Liver (tissue), 10 donors: ENCODE measurements at places on chromosomes 3 and 15. TPM values are rescaled to one million over a fixed set of nuclear protein-coding genes. Genes with fewer than 3 reads are reported as not detected.

GRK7 gene
- not detected for total RNA-seq

SLCO2A1 gene
- total RNA-seq: 2.6 TPM

ABI3BP gene
- 1.9 TPM for total RNA-seq

CGNL1 gene
- total RNA-seq: 31.9 TPM

ARHGEF26 gene
- total RNA-seq: 1.4 TPM

CCDC14 gene
- total RNA-seq: 32.5 TPM

GPR62 gene
- not detected for total RNA-seq

GUCA1C gene
- total RNA-seq: not detected

THRB gene
- total RNA-seq: 23.9 TPM

NAALADL2 gene
- 4.6 TPM for total RNA-seq

TRIM42 gene
- not detected for total RNA-seq

FHIT gene
- total RNA-seq: 2.1 TPM

SPINK8 gene
- not detected for total RNA-seq

DNA sequence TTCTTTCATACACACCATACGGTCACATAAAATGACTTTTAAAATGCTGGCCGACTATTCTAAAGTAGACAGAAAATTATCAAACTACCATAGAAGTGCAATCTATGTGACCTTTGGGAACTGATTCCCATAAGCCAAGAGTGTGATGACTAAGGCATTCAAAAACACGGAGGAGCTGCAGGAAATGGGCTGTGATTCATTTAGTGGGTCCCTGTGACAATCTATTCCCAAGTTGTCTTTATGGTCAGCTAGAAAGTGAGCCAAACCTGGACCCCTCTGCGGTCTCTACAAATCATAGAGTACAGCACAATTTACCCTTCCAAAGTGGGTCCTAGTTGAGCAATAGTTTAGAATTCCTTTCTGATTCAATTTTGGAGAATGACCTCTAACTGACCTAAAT, 251.5 kb upstream of the CBLB start:
- H3K27me3 ChIP-seq: peaks cover 4% of the 10 kb centered on the region
- H3K36me3 ChIP-seq: no peaks in the 10 kb centered on the region
- DNase-seq: no peak
- no peak overlapping the region for H3K4me3 ChIP-seq

DNA sequence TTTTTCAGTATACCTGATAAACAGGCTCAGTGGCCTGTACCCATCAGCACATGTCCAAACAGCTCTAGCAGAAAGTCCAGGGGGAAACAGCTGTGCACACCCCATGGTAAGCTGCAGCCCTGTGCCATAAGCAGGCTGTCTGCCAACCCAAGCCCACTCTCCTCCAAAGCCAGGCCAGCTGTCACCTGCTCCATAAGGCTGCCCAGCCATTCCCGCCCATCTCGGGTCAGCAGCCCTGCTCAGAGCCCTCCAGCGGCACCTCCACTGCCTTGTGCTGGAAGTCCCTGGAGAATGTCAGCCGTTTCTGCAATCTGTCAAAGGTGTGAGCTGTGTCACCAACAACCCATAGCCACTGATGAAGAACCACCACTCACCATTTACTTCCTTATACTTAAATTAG, 82.0 kb downstream of the NTRK3 start:
- H3K27me3 ChIP-seq: no peaks in the 10 kb centered on the region
- H3K4me1 ChIP-seq: no peaks in the 10 kb centered on the region
- no peak for DNase-seq
- H3K4me3 ChIP-seq: no peak overlapping the region
- no peak overlapping the region for H3K27ac ChIP-seq

DNA sequence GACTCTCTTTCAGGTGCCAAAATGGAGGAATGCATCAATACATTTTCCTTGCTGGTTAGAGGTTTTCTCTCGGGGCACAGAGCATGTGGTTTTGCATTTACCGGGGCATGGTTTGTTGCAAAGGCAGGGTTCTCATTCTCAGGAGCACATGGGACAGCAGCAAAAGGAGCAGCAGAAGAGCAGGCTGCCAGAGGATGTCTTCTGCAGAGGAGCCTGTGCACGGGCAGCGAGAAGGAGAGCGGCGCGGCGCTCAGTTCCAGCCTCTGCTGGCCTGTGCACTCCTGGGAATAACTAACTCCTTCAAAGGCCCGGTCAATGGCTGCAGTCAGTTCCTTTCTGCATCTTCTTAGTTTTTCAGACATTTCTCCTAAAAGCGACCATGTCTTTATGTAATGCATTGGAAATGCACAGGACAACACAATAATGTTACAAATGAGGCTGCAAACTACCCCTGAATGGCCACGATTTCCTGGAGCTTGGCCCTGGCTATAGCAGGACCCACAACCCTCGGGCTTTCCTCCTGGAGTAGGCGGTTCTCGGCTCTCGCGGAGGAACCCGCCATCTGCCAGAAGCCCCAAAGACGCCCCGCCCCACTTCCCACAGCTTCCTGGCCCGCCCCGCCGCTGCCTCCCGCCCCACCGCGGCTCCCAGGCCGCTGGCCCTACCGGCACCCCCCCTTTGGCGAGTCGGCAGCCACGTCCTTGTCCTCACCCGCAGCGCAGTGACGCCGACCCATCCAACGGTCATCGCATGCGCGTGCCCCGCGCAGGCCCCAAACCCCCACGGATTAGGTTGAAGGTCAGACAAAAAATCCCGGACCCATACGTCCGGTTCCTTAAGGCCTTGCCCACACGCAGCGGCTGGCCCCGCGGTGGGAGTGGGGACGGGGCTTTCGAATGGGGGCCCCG, at the start of gene C3orf62:
Gene C3orf62 (minus strand): TSS at position 758 of the 908 bp plus-strand sequence. CDS start 360 bp downstream, at position 398.
- peak; percentile 85 for DNase-seq
- H3K27me3 ChIP-seq: no peaks in the 10 kb centered on the region
- peaks cover 8% of the 10 kb centered on the region for H3K4me1 ChIP-seq
- peaks cover 15% of the 10 kb centered on the region for H3K36me3 ChIP-seq

- DNase-seq: peak; percentile 31
- H3K27ac ChIP-seq: no peak overlapping the region
- no peak overlapping the region for H3K4me3 ChIP-seq
- H3K4me1 ChIP-seq: no peaks in the 10 kb centered on the region
- no peaks in the 10 kb centered on the region for H3K27me3 ChIP-seq
- H3K36me3 ChIP-seq: no peaks in the 10 kb centered on the region
Measured at GRCh38 chr15:31472636-31473384, 146.2 kb downstream of the KLF13 start.

DNA sequence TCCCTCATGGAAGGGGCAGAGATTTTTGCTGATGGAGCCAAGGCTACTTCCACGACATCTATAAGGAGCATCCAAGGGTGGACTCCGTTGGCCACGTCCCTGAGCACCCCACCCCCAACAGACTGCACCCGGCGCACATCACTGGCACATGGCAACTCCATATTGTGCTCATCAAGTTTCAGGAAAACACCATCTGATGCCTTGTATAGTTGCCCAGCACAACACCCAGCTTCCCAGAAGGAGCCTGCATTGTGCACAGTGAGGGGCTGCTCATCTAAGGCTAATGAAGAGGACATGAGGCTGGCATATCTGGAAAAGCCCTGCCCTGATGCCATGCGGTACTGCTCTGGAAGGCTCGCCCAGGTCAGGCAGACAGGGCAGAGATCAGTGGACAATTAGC, 15.0 kb upstream of the CACNA2D2 start:
- H3K27me3 ChIP-seq: no peaks in the 10 kb centered on the region
- no peaks in the 10 kb centered on the region for H3K4me1 ChIP-seq
- no peak overlapping the region for H3K27ac ChIP-seq
- no peaks in the 10 kb centered on the region for H3K36me3 ChIP-seq
- no peak overlapping the region for H3K4me3 ChIP-seq

DNA sequence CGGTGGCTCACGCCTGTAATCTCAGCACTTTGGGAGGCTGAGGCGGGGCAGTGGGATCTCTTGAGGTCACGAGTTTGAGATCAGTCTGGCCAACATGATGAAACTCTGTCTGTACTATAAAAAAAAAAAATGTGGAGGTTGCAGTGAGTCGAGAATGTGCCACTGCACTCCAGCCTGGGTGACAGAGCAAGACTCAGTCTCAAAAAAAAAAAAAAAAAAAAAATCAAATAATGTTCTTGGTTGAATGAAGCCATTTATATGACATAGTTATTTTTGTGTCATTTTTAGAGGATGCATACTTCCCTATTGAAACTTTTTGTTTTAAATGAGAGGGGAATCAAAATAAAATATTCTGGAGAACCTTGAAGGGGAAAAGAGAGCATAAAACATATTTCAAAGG, 3.1 kb downstream of the HMCES start:
- no peaks in the 10 kb centered on the region for H3K27me3 ChIP-seq
- peak overlapping the region; percentile 65 for H3K27ac ChIP-seq
- H3K4me3 ChIP-seq: no peak overlapping the region
- peaks cover 5% of the 10 kb centered on the region for H3K36me3 ChIP-seq
- DNase-seq: no peak

GRCh38 chr15:50907601-50908208, 778 bp upstream of the AP4E1 start:
- DNase-seq: peak; percentile 71
- H3K4me1 ChIP-seq: peaks cover 5% of the 10 kb centered on the region

DNA sequence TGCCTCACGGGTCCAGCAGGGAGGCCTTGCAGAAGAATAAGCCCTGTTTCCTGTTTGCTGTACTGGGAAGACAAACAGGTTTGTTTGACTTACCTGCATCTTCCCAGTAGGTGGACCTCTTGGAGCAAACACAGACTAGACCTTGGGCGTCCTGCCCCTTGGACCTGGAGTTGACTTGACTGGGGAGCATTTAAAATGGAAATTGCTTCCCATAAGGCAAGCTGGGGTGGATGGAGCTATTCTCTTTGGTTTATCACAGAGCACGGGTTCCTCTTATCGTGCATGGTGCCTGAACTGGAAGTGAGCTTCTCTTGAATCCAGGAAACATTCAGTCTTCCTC, 151.4 kb downstream of the RPLP1 start:
- no peak overlapping the region for H3K4me3 ChIP-seq
- no peaks in the 10 kb centered on the region for H3K27me3 ChIP-seq
- H3K36me3 ChIP-seq: no peaks in the 10 kb centered on the region
- H3K4me1 ChIP-seq: peaks cover 23% of the 10 kb centered on the region
- H3K27ac ChIP-seq: no peak overlapping the region
- DNase-seq: no peak

GRCh38 chr3:51397392-51397791, 6.3 kb downstream of the RBM15B start:
- peaks cover 15% of the 10 kb centered on the region for H3K36me3 ChIP-seq
- no peak for DNase-seq
- H3K27ac ChIP-seq: no peak overlapping the region
- H3K27me3 ChIP-seq: no peaks in the 10 kb centered on the region

DNA sequence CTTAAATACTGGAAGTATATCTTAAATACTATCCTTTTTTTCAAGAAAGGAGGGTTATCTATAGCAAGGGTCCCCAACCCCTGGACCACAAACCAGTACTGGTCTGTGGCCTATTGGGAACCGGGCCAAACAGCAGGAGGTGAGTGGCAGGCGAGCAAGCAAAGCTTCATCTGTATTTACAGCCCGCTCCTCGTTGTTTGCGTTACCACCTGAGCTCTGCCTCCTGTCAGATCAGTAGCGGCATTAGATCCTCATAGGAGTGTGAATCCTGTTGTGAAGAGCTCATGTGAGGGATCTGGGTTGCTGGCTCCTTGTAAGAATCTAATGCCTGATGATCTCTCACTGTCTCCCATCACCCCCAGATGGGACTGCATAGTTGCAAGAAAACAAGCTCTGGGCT, 26.1 kb downstream of the SUMF1 start:
- H3K36me3 ChIP-seq: no peaks in the 10 kb centered on the region
- H3K4me1 ChIP-seq: no peaks in the 10 kb centered on the region
- no peaks in the 10 kb centered on the region for H3K27me3 ChIP-seq
- DNase-seq: no peak
- no peak overlapping the region for H3K27ac ChIP-seq

GRCh38 chr15:28098766-28099554, at the start of gene OCA2:
TSS of gene OCA2 (minus strand) at chr15:28099315. CDS start at chr15:28081874, 17,441 bp downstream.
- no peaks in the 10 kb centered on the region for H3K27me3 ChIP-seq
- peaks cover 21% of the 10 kb centered on the region for H3K4me1 ChIP-seq
- H3K4me3 ChIP-seq: no peak within 1 kb of the TSS
- no peak within 1 kb of the TSS for H3K27ac ChIP-seq
- no peaks in the 10 kb centered on the region for H3K36me3 ChIP-seq

DNA sequence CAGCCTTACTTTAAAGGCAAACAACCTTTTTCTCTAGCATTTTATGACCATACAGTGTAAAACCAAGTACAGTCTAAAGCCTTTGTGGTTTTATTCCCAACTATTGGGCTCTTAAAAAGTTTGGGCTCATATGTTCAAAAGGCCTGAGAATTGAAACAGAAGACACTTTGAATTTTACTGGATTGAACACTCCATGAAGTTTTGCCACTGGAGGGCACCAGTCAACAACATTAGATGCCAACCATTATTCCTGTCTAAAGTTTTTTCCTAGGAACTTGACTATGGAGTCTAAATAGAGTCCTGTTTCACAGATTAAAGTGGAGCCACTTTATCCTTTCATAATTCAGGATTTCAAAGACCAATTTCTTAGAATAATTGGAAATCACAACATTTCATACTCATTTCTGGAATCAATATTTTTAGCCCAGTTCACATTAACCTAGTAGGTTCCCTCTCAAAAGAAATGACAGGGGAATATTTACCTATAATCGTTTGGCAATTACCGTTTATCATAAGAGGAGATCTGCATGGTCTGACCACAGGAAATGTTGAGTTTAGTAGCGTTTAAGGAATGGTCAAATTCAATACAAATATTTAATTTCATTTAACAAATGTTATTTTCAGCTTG, 244.1 kb upstream of the PDZRN3 start:
- no peaks in the 10 kb centered on the region for H3K27me3 ChIP-seq
- H3K4me3 ChIP-seq: no peak overlapping the region
- H3K36me3 ChIP-seq: no peaks in the 10 kb centered on the region
- no peak overlapping the region for H3K27ac ChIP-seq
- no peak for DNase-seq

GRCh38 chr15:31499236-31499952, 172.8 kb downstream of the KLF13 start:
- H3K27me3 ChIP-seq: no peaks in the 10 kb centered on the region
- H3K4me1 ChIP-seq: no peaks in the 10 kb centered on the region
- no peak overlapping the region for H3K27ac ChIP-seq
- no peaks in the 10 kb centered on the region for H3K36me3 ChIP-seq

GRCh38 chr15:95409211-95409610, 921.3 kb upstream of the NR2F2 start:
- no peak for DNase-seq
- no peaks in the 10 kb centered on the region for H3K4me1 ChIP-seq
- no peaks in the 10 kb centered on the region for H3K36me3 ChIP-seq
- no peak overlapping the region for H3K4me3 ChIP-seq

GRCh38 chr15:53038655-53038941, 248.5 kb upstream of the ONECUT1 start:
- H3K27ac ChIP-seq: no peak overlapping the region
- no peaks in the 10 kb centered on the region for H3K36me3 ChIP-seq
- peaks cover 11% of the 10 kb centered on the region for H3K4me1 ChIP-seq
- H3K4me3 ChIP-seq: no peak overlapping the region

- H3K4me3 ChIP-seq: no peak overlapping the region
- no peak for DNase-seq
- H3K36me3 ChIP-seq: no peaks in the 10 kb centered on the region
- no peaks in the 10 kb centered on the region for H3K4me1 ChIP-seq
Measured at GRCh38 chr15:69713726-69714559, 261.3 kb downstream of the RPLP1 start.

GRCh38 chr15:45829336-45830153, 194.7 kb downstream of the SQOR start:
- no peaks in the 10 kb centered on the region for H3K36me3 ChIP-seq
- H3K27ac ChIP-seq: no peak overlapping the region
- no peaks in the 10 kb centered on the region for H3K4me1 ChIP-seq
- DNase-seq: no peak

- DNase-seq: peak; percentile 39
- H3K4me1 ChIP-seq: peaks cover 25% of the 10 kb centered on the region
- peak overlapping the region; percentile 69 for H3K4me3 ChIP-seq
- H3K36me3 ChIP-seq: no peaks in the 10 kb centered on the region
- no peak overlapping the region for H3K27ac ChIP-seq
- H3K27me3 ChIP-seq: no peaks in the 10 kb centered on the region
Measured at GRCh38 chr3:141231952-141232823, 563 bp downstream of the PXYLP1 start.
